Right forelimb (tissue), 1 donor: ENCODE measurements at places on chromosomes 13 and 19.

GRCh38 chr13:100108913-100109507 lies 20.1 kb downstream of the PCCA start:
- no peak for DNase-seq

DNA sequence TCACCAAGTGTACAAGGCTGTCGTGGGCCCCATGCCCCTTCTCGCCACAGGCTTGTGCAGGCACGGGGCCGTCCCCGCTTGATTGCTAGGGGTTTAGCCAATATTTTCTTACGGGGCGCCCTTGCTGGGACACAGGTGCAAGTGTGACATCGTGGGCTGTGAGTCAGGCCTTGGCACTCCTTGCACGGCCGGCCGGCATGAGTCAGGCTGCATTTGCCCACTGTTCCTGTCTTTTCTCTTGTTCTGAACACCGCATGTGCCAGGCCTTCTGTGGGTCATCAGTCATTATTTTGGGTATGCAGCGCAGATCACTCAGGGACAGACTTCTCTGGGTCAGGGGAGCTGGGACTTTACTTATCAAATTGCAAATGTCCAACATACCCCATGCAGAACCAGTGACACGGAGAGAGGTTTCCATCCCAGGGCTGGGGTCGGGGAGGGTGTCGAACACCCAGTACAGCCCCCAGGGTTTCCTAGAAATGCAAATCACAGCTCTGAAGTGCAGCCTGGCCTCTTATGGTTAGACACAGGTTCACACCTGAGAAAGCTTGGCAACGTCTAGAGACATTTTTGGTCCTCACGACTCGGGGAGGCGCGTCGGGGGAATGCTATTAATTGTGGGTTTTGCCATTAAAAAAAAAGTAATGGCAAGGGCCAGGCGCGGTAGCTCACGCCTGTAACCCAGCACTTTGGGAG lies 22.5 kb upstream of the KLF2 start:
- no peak for DNase-seq

DNA sequence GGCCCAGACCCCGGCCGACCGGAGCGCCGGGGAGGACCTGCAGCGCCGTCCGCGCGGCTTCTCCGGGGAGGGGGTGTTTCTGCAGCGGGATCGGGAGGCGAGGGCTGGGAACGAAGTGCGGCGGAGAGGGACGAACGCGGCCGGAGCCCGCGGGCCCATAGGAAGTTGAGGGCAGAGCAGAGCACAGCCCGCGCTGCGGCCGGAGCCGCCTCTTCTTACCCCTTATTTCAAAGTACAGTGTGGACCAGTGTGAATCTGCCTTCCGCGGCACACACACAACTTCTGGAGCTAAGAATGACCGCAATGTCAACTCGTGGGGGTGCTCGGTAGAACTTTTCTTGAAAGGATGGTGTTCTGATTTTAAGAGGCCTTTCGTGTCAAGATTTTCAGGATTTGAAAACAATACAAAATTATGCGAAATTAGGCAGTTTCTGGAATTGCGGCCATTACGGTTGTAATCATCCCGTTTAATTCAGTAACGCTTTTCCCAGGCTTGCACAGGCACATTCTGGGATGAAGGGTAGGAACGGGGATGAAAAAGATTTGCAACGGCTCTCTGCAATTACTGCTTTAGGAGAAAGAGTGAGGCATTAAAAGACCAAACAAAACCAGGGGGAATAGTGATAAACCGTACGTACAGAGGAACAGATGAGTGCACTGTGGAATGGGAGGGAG lies 821 bp downstream of the TDRD3 start:
- peak; percentile 83 for DNase-seq

GRCh38 chr13:39102981-39103490 lies 64.8 kb downstream of the NHLRC3 start:
- no peak for DNase-seq

- DNase-seq, result no peak
Observed at GRCh38 chr19:10971107-10971726, 10.4 kb downstream of the SMARCA4 start.

- DNase-seq, result no peak
Observed at GRCh38 chr13:107119989-107120881, 552.3 kb upstream of the ARGLU1 start.

- DNase-seq, result no peak
Observed at GRCh38 chr19:58166708-58167280, 16.1 kb upstream of the ZNF274 start.
